DMS79 (cell line): ENCODE measurements at places on chromosomes 6 and 20.

GRCh38 chr6:134921276-134921675 is 28.6 kb downstream of the ALDH8A1 start:
- no peak for DNase-seq

DNA sequence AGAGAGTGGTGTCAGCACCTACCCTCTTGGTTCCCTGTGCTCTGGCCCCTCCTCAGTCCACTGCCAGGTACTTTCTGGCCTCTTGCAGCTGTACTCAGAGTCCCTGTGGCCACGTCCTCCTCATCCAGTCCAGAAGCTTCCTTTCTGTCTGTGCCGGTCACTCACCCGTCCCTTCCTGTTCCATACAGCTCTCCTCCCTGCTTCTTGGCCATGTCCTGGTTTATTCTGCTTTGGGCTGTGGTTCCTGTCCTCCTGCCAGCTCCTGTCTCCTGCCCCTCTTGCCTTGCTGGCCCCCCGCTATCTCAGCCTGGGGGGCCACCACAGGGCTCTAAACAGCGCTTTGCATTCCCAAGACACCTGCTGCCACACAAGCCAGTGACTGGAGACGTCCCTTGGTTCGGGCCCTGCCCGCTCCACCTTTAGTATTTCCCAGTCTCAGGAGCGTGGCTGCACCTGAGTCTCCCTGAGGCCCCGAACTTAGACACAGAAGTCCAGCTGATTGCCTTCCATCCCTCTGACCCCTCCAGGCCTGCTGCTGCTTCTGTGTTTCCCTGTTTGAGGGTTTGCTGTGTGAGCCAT is 15.5 kb upstream of the RBM38 start:
- DNase-seq, result no peak

- no peak for DNase-seq
Observed at GRCh38 chr20:50713657-50714101, 17.7 kb upstream of the PARD6B start.

DNA sequence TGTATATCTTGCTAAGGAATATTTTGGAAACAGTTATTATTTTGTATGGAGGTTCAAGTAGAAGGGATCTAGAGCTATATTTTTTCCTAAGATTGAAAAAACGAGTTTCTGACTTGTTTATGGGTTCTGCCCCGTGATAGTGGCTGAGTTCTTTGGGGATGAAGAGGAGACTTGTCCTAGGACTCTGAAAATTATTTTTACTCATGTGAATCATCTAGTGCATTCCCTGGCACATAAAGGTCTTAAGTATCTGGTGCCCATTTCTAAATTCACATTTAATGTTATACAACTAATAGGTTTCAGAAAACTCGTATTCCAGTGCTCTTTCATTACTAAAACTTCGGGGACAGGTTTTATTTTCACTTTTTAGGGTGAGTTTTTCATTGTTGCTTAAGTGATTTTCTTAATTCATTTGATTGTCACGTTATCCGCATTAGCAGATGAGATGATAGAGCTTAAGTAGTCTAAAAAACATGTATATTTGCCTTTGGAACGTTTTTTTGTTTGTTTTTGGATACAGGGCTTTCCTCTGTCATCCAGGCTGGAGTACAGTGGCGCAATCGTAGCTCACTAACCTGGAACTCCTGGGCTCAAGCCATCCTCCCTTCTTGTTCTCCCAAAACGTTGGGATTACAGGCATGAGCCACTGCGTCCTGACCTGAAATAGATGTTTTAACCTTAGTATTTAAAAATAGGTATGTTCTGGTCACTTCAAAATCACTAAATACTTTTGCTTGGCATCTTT is 2.1 kb downstream of the NFYA start:
- no peak for DNase-seq

GRCh38 chr6:154705471-154706113 is 27.6 kb upstream of the SCAF8 start:
- DNase-seq, result no peak

- DNase-seq, result no peak
Observed at GRCh38 chr6:45643126-45643525, 265.4 kb upstream of the SUPT3H start.

DNA sequence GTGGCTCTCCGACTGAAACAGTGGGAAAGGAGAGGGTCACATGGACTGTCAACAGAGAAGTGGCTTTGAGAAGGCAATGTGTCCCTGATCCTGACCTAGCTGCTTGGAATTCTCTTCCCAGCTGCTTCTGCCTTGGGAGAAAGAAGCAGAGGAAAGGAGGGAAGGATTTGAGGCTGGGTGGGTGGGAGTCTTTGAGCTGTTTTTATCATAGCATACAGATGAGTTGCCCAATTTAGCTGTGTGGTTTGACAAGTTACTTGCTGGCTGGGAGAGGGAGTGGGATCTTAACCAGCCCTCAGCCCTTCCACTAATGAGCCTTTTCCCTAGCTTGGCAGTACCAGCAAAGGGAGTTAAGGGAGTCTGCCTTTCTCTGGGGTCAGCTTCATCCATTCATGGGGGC is 51.1 kb upstream of the MYL9 start:
- no peak for DNase-seq

DNA sequence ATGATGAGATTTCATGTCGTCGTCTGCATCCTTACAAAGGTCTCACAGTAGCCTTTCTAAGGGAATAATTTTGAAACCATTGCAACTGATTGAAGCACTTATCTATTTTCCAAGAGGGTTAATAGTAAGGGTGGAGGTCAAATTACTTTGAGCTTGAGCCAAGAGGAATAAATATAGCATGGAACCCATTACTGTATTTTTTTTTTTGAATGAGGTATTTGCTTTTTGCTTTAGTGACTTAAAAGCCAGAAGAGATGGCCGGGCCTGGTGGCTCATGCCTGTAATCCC is 78.3 kb downstream of the SCAND1 start:
- no peak for DNase-seq

DNA sequence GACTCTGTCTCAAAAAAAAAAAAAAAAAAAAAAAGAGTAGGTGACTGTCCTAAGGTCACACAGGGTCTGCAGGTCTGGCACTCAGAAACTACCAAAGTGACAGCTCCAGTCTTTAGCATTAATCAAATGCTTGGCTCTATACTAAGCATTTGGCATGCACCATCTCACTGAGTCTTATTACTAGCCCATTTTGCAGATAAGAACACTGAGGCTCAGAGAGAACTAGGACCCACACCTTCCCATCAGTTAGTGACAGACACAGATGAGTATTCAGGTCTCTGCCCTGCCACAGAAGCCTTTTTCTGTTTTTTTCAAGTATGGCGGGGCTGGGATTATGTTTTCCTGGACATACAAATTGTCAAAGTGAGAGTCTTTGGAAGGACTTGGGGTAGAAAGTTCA is 23.1 kb upstream of the VSTM2L start:
- no peak for DNase-seq

DNA sequence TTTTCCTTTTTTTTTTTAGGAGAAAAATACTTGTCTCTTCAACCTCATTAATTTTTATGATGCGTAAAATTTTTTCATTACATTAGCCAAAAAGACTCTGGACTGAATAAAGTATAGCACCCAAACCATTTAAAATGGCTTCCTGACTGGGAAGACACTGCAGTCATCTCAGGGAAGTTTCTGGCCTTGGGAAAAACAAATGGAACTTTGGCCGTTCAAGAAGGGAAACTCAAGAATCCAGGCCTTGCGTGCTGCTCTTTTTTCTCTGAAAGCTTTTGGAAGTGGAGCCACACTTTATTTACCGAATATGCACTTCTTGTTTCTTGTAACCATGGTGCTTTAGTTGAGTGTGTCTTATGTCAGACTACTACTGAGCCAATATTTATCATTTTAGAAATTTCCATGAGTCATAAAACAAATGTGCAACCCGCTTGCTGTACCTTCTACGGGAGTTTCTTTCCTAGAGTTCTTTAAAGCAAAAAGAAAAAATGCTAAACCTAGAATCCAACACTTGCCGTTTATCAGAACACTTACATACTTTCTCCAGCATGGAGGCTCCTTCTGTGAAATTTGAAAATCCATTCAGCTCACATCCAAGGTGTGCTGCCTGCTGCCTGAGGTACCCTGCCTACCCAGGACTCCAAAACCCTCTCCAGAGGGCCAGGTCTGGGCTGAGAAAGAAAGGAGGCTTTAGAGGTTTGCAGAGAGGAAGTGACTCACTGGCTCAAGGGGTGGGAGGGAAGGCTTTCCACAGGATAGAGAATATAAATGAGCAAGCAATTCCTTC is 11.5 kb upstream of the DSTN start:
- DNase-seq, result peak; percentile 62

DNA sequence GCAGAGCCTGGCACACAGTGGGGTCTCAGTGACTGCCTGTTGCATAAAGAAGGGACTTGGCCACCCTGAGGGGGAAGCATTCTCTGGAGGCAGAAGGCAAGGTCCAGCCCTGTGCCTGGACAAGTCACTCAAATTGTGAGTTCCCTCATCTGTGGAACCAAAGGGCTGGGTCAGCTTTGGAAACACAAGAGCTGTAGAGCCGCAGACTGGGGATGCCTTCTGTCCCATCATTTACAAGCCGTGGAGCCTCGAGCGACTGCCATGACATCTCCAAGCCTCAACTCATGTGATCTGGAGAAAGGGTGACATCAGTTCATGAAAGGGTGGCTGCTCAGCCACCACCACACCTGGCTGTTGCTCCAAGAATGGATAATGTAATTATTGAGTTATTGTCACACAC is 20.4 kb upstream of the SIRPD start:
- DNase-seq, result no peak

DNA sequence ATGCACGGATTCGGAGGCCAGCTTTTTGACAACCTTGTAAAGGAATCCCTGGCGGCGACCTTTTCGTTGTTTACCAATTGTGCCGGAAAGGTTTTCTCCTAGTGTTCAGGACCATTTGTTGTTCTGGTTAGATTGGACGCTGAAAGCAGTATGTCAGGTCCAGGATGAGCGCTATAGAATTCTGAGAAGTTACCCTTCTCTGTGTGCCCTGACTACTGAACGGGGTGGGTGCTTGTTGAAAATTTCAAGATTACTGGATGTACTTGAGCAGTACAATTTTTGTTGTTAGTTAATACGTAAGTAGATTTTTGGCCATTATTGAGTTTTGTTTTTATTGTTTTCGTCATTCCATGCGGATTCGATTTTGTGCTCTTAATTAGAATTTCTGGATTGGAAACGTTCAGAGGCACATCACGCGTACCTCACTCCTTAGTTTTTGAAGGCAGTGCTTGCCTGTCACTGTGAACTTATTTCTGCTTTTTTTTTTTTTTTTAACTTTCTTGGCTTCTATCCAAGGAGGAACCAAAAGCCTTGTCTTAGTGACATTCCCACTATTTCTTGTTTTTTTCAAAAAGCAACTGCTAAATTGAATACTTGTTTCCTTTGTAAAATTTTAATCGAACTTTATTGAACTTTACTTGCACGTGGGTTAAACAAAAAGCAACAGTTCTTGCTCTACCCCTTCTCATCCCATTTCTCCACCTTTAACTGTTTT is 898 bp downstream of the XRN2 start:
- DNase-seq, result no peak

DNA sequence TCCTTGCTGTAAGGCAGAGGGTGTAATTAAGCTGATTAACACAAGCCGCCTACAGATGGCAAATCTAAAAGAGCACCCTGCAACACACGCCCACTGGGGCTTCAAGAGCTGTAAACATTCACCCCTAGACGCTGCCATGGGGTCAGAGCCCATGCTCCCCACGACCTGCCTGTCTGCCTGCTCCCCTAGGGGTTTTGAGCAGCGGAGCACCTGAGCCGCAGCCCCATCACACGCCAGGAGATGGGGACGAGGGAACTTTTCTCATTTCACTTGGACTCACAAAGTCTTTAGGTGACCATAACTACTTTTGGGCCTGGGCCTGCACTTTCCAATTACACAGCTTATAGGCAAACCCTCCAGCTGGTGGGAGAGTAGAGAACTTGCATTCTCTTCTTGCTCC is 99.0 kb upstream of the SOX4 start:
- DNase-seq, result no peak

DNA sequence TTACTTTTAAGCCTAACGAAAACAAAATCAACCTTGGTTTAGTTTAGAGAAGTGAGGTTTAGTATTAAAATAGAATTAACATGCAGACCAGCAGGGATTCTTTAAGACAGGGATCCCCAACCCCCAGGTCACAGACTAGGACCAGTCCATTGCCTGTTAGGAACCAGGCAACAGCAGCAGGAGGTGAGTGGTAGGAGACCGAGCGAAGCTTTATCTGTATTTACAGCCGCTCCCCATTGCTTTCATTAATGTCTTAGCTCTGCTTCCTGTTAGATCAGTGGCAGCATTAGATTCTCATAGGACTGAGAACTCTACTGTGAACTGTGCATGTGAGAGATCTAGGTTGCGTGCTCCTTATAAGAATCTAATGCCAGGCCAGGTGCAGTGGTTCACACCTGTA is 225.9 kb downstream of the NKAIN2 start:
- DNase-seq, result no peak

DNA sequence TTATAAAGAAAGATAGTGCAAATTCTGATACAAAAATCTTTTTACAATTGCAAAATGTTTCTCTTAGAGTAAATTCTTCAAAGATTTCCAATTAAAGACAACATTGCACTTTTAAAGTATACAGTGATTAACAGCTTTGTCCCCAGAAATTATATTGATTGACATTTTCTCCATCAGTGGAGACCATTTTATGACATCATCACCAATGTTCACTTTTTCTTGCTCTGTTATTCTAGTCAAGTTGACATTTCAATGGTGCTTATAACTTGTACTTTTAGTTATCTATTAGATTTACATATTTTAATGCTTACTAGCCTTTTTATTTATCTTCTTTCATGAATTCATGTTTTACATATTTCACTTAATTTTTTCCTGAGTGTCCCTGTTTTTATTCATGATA is 524.8 kb downstream of the HAO1 start:
- no peak for DNase-seq

DNA sequence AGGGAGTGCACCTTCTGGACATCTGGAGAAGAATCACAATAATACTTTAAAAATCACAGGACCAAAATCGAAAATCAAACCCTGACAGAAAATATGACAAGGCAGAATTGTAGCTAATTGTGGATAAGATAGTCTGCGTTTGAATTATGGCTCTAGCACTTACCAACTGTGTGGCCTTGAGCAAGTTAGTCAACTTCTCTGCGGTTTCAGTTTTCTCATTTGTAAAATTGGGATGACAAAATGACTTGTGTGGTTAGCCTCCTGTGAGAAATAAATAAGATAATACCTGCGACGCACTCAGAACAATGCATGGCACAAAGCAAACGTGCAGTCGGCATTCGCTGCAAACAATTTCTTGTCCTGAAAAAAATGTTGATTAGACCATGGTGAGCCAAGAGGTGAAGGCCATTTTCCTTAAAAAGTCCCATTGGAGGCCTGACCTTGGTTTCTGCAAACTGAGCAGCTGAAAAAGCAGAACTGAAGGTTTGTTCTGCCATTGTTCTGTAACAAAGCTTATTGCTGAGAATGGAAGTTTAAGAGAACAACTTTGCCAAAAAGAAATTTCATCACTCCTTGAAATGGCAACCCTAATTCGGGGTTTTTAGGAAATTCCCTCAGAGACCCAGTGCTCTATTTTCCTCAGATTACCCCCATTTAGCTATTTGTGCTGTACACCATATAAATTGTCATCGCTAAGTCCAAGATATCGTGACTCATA is 266.3 kb downstream of the ERMARD start:
- no peak for DNase-seq

GRCh38 chr6:167731216-167731615 is 95.5 kb upstream of the AFDN start:
- no peak for DNase-seq

- no peak for DNase-seq
Observed at GRCh38 chr6:13528777-13529343, 41.5 kb upstream of the GFOD1 start.

GRCh38 chr6:44674226-44675155 is 287.0 kb downstream of the CDC5L start:
- no peak for DNase-seq
